ENCODE measurements at places on chromosomes 6 and 20.
A peak's percentile ranks its signal among the peaks of the same experiment; 100 is the strongest.

DNA sequence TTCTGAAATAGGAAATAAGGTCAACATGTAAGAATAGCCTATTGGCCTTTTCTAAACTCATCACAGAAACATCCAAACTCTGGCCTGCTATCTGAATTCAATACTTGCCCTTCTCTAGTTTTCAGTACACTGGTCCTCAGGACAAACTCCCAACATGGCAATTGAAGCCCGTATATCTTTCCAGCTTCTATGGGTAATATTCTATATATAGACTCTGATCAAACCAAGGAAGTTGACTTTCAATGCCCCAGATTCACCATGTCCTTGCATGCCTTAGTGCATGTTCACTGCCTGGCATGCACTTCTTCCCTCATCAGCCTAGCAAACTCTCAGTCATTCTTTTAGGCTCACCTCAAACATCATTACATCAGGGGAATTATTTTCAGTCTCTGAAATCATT lies 73.2 kb downstream of the RSPO3 start:
- DNase-seq: no peak

- DNase-seq: no peak
Measured at GRCh38 chr6:105291525-105291924, 111.4 kb downstream of the PREP start.

- DNase-seq: no peak
Measured at GRCh38 chr6:86535100-86535499, 402.2 kb upstream of the HTR1E start.

GRCh38 chr20:49187330-49187850 lies 744 bp downstream of the STAU1 start:
- DNase-seq: no peak

DNA sequence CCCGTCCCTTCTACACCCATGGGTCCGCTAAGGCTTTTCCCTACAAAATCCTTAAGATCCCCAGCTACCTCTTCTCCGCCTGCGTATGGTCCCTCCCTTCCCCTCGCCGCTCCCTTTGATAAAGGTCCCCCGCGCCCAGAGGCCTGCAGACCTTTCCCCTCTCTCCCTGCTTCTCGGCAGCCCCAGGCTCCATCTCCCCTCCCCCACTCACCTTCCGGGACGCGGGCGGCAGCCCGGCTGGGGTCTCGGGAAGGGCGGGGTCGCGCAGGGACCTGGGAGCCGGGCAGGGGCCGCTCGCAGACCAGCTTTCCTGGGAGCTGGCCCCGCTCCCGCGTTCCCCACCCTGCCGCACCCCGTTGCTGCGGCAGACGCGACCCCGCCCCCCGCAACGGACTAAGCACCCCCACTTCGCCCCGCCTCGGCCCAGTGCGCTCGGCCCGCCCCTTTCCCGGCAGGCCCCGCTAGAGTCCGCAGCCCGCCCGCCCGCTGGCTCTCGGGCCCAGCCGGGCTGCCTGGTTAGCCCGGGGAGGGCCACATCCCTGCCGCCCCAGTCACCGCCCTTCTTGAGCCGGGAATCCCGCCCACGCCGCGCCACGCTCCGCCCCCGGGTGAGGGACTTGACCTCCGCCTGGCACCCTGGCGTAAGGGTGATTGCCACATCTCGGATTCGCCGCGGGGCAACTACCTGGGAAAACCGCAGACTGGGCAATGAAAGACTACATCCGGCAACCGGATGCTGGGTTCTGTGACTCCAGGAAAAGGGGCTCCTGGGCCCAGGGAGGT lies at the start of gene FLOT1:
FLOT1 (minus strand) TSS at position 372 of the 783 bp plus-strand sequence. CDS start 498 bp downstream, outside the sequence.
- peak; percentile 58 for DNase-seq

DNA sequence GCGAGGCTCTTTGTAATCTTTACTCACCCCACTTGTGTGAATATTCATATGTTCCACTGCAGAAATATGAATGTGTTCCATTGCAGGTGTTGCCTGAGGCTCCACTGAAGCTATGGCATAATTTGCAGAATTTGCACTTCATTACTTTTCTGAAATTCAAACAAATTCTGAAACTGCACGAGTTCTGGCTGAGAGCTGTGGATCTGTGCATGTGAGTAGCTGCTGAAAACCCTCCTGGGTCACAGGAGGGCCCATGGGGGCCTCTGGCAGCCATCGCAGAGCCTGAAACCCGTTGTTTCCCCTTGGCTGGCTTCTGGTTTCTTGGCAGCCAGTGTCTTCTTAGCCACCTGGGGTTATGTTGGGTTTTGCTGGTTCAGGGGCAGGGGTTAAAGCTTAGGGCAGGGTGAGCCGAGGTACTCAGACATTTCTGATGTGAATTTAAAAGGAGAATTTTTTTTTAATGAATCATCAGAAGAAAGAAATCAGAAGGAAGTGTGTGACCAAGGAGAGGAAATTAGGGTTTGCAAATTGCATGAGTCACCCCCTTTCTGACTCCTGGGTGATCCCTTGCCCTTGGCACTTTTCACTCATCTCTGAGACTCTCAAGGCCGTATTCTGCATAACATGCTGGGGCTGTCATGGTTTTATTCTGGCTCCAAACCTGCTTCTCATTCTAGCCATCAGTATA lies 40.6 kb downstream of the TOX2 start:
- DNase-seq: no peak

GRCh38 chr20:43655937-43656336 lies 11.0 kb upstream of the MYBL2 start:
- DNase-seq: no peak

DNA sequence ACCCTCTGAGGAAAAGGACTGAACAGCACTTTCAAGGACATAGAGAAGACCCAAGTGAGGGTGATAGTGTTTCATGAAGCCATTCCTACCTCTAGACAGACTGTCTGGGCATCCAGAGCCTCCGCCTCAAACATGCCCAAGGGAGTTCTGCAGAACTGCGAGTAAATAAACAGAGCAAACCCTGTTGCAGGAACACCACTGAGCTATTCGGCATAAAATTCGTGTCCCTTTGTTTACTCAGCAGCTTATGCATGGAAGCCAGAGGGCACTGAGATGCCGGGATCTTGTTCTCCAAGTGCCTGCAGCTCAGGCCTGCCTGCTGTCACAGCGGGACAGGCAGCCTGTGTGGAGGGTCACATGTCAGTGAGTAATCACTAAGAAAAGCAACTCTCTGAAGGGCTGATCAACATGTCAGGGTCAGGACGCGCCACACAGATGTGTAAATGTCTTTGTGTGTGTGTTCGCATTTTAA lies 164.9 kb upstream of the HEY2 start:
- no peak for DNase-seq

- no peak for DNase-seq
Measured at GRCh38 chr6:42279966-42280629, 62.4 kb upstream of the MRPS10 start.

- no peak for DNase-seq
Measured at GRCh38 chr20:62376112-62377063, 9.3 kb upstream of the LAMA5 start.

DNA sequence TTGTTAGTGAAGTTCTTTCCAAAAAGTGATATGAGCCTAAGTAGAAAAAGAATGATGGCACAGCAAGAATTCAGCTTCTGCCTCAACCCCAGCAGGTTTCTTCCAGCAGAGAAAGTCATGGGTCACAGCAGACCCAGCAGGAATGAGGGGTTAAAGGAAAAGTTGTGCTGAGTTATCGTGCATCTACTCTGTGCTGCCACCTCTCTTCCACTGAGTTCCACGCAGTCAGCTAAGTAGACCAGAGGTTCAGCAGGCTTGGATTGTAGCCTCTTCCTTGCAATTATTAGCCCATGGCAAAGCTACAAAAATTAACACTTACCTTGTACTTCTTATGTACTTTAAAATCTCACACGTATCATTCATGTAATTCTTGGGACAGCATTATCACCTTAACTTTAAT lies 510.8 kb downstream of the PTPRT start:
- no peak for DNase-seq

All from urinary bladder (tissue), 4 donors.